Activated CD4-positive, alpha-beta T cell treated with anti-CD3 and anti-CD28 coated beads, Interleukin-2, amount 50 U/mL, for 16 hours (primary cell): ENCODE measurements at places on chromosomes 7 and 10.

DNA sequence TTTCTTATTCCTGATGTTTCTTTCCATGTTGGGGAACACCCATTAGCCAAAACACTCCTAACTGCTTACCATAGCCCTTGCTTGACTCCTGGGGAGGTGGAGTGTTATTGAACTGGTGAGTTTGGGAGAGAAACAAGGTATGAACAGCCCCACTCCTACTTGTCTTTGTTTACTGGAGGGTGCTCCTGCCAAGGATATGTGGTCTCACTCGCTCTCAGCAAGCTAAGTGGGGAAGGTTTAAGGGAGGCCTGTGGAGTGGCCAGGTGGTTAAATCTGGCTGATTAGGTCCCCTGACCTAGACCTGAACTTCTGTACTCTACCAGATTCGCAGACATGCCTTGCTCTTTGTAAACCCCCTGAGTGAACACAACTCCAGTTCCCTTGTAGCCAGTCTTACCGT, 300.1 kb downstream of the PTEN start:
- DNase-seq: no peak

GRCh38 chr7:14973712-14974428, 71.3 kb upstream of the DGKB start:
- DNase-seq: no peak

DNA sequence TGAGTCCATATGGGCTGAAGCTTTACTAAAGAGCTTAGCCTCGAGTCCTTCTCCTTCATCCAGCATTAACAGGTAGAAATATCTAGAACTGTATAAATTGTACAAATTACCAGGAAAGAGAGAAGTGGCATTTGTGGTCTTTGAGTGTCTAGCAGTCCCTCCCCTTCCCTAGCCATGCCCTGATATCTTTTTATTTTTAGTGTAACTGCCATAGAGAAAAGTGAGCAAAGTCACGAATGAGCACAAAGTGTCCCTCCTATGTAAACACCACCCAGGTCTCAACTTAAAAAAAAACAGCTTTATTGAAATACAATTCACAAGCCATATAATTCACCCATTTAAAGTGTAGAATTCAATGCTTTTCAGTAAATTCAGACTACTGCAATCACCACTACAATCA, 339.0 kb upstream of the ZMIZ1 start:
- no peak for DNase-seq

DNA sequence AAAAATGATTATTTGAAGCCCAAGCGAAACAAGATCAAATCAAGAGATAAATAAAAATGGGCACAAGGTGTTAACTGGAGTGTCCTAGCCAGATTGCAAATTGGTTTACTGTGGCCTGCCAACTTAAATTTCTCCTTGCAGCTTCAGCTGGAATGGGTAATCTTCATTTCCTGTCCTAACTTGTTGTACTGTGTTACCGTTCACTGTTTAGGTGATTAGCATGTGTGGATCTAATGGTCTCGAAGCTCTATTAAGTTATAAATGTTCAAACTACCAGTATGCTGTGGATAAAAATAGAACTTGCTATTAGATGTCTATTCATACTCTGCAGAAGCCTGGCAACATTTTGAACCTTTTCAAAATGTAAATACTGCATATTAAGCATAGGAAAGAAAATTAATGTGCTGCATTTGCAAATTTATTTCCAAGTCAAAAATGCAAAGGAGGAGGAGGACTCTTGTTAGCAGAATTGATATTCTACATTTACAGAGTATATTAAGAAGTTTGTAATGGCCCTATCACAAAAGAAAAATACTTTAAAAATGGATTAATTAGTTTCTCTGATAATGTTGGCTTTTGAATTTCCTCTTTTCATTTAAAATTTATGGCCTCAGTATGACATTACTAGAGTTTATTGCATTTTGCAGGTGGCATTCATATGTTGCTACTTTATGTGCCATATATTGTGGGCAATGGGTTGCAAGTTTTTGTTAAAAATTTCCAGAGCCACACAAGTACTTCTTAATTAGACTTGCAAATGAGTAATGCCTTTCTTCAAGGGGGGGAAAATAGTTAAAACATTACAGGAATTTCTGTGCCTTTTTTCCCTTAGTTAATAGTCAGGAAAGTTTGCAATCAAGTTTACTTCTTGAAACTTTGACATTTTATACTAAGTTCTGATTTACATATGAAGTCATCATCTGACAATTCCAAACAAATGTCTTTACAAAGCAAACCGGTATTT, 92.1 kb downstream of the CABCOCO1 start:
- DNase-seq: no peak

- DNase-seq: no peak
These were observed 46.8 kb downstream of the HIPK2 start for GRCh38 chr7:139730746-139731612.

- no peak for DNase-seq
These were observed 16.4 kb downstream of the NACAD start for GRCh38 chr7:45072131-45073030.

DNA sequence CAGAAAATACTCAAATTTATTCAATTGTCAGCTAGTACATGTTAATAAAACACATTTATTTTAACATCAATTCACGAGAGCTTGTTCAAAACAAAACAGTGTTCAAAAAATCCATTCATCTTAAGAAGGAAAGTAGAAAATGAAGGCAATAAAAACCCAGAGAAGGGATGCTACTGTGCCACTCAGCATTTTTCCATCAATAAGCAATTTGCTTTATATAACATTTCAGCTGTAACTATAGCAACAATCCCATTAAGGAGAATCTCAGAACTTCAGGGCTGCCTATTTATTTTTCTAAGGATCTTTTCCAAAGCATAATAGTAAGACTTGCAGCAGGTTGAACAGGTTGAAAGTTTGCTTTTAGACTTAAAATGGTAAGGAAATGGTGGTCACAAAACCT, 190.5 kb downstream of the PCLO start:
- DNase-seq: no peak

- DNase-seq: peak; percentile 77
These were observed 5.5 kb downstream of the ELOVL3 start for GRCh38 chr10:102231357-102232318.

DNA sequence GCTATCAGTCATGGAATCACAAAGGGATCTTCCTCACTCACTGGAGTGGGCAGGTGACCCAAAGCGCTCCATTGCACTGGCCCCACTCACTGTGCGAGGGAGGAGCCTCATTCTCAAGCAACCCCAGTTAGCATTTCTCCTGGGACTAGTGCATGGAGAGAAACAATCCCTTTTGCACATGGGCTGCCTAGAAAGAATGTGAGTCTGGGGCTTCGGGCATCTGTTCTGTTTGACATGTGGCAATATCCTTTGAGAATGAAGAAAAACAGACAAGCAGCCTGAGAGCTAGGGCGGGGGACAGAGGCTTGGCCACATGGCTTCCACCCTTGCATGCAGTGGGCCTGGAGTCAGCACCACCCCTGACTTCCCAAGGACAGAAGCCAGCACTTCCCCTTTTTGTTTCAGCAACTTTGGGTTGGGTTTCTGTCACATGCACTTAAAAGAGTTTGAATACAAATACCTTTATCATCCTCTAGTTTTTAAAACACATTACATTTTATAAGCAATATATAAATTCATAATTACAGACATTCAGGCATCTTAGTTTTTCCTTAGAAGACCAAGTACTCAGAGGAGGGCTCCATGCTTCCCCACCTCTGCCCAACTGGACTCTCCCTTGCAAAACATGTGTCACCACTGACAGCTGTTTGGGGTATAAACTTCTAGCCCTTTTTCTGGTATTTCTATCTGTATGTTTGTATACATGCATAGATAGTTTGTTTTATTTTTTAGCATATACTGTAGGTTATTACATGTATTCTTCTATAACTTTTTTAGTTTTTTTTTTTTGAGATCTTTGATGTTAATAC, 73.8 kb downstream of the RBM20 start:
- DNase-seq: no peak

DNA sequence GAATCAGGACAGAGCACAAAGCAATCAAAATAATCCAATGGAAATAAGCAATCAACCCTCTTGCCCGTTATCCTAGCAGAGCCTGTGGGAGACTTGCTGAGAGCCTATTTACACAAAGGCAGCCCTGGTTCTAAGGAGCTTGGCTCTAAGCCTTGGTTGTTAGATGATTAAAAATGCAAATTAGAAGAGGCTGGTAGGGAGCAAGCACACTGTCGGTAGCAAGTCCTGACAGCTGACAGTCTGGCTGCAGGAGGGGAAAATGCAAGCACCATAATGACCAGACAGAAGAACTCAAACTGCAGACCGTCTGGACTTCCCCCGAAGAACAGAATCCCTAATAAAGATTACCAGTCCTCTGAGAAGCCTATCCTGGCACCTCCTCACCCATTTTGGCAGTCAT, 131.8 kb upstream of the CTTNBP2 start:
- no peak for DNase-seq

DNA sequence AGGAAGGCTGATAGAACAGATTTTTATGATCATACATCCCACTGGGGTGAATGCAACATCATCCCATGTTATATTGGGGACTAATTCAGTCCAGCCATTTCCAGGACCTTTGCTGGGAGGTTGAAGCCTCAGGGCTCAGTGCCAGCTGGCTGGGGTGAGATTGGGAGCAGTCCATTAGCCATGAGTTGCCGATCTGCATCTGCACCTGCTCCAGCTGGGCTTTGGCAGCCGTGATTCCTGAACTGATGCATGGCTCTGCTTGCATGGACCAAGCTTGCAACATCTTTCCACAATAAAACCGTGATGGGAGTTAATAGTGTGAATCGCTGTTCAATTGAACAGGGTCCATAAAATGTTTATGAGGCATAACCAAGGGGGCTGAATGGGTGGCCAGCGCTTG, 346.9 kb downstream of the TYW1 start:
- DNase-seq: no peak

DNA sequence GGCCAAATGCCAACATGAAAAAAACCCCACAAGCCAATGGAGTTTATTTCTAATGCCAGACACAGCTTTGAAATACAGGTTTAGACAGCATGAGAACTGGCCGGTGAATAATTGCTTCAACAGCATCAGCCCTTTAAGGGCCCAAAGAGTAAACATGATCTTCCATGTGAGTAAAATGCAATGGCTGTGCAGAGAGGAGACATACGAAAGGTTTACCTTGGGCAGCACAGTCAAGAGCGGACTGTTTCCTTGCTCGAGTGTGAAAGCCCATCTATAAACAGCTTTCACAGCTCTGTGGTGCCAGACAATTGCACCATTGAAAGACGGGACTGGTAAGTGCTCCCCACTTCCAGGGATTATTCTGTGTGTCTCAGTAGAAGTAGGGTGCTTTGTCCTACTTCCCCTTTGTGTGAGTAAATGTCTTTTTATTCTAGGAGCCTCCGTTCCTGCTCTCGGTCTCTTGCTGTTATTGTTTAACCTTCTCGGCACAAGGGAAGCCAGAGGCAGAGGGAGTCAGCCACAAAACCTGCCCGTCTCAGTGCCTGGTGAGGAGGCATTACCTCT, 77.8 kb upstream of the KAT6B start:
- DNase-seq: no peak

- DNase-seq: no peak
These were observed 279.4 kb upstream of the HABP2 start for GRCh38 chr10:113273181-113274163.

GRCh38 chr7:127888411-127888810, 142.8 kb downstream of the LRRC4 start:
- DNase-seq: no peak

- DNase-seq: no peak
These were observed 1.5 kb upstream of the PARD3 start for GRCh38 chr10:34816501-34817002.

DNA sequence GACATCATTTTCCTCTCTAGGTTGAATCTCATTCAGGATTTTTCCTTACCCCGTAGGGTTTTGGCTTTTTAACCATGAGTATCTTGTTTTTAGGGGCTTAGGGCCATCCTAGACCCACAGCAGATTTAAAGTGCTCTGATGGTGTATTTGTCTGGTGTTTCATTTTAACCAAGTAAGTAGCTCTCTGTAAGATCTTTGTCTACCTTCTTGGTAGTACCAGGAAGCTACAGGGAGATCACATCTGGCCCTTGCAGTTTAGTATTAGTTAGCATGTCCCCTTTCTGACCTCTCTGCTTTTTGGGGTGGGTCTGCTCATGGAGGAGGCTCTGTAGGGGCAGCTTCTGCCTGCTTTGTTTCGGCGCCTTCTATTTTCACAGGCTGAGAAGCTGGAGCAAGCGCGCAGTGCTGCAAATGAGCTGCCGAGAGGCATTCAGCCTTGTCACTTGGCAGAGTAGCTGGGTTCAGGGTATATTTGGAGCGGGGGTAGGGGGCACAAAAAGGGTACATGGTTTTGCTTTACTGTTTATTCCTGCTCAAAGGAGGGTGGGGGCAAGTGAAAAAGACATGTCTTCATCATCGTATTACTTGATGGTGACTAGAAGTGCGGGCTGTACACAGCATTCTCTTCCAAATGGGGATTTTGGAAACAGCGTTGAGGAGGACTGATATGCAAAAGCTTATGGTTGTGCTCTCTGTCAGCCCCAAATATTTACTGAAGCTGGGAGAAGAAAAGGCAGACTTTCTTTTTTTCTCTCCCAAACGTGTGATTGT, 146.3 kb downstream of the CELF2 start:
- DNase-seq: no peak

DNA sequence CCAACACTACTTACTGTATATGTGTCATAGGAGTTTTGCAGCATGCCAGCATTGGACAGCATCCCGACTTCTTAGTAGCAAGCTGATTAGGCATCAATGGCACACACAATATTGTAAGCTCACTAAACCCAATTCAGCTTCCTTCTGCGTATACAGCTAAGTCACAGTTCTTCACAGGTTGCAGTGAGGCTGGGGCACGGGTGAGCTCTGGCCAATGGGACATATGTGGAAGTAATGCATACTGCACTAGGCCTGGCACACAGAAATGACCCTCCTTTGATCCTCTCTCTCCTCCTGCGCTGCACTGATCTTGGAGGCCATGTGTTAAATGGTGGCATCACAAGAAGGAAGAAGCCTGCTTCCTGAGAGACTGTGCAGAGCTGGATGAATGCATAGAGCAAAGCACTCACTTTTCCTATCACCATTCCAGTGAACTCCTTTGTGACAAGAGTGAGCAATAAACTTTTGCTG, 11.9 kb downstream of the RAB11FIP2 start:
- DNase-seq: no peak

- DNase-seq: peak; percentile 11
These were observed 765.6 kb upstream of the GHITM start for GRCh38 chr10:83373671-83374070.

- DNase-seq: no peak
These were observed 45.1 kb upstream of the AUTS2 start for GRCh38 chr7:69553190-69553589.

DNA sequence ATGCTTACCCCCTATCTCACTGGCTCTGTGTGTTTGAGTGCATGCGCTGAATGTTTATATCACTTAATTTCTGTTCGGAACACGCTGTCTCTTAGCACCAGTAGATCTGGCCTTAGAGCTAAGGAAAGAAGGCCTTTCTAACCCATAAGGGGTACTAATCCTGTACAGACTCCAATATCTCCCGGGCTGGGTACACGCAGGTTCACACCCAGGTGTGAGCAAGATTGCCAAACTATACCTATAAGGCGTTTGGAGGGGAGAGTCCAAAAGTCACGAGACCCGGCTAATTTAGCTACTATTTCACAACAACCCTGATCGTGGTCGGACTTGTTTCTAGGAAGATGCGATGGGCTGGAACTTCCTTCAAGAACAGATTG, 727 bp upstream of the PDSS1 start:
- DNase-seq: no peak

- peak; percentile 29 for DNase-seq
These were observed 30.5 kb upstream of the SRGN start for GRCh38 chr10:69057261-69057950.

GRCh38 chr7:10838228-10838627, 135.4 kb upstream of the PHF14 start:
- peak; percentile 30 for DNase-seq

GRCh38 chr7:15046861-15047260, 144.3 kb upstream of the DGKB start:
- DNase-seq: no peak

GRCh38 chr7:22238354-22239311, 118.3 kb downstream of the RAPGEF5 start:
- no peak for DNase-seq
